ENCODE measurements at places on chromosomes 5 and 9.

GRCh38 chr9:39108145-39108544 is 179.8 kb downstream of the CNTNAP3 start:
- DNase-seq: no peak

DNA sequence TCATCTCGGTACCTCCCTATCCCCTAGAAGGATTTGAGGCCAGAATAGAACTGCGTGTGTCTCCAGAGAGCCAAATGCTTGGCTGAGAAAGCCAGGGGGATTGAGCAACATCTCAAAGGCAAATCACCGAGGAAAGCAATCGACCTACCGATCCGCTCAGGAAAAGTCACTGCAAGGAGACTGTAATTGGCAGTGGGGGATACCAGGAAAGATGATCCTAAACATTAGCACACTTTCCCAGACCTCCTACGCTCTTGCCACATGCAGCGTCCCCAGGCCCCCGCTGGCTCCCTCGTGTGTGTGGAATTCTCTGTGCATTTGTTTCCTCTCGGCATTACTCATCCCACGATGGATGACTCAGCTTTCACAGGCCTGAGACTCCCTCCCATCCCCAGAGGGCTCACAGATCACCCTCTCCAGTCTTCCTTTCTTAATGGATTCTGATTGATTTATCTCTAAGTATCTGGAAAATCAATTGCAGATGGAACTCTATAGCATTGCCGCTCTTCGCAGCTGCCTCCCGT is 82.2 kb upstream of the ICE1 start:
- DNase-seq: no peak

GRCh38 chr9:34686231-34686630 is 4.8 kb downstream of the CCL19 start:
- DNase-seq: no peak

- DNase-seq: no peak
Measured at GRCh38 chr9:93001031-93001430, 53.7 kb downstream of the FGD3 start.

- no peak for DNase-seq
Measured at GRCh38 chr9:91958174-91958573, 8.1 kb upstream of the ROR2 start.

DNA sequence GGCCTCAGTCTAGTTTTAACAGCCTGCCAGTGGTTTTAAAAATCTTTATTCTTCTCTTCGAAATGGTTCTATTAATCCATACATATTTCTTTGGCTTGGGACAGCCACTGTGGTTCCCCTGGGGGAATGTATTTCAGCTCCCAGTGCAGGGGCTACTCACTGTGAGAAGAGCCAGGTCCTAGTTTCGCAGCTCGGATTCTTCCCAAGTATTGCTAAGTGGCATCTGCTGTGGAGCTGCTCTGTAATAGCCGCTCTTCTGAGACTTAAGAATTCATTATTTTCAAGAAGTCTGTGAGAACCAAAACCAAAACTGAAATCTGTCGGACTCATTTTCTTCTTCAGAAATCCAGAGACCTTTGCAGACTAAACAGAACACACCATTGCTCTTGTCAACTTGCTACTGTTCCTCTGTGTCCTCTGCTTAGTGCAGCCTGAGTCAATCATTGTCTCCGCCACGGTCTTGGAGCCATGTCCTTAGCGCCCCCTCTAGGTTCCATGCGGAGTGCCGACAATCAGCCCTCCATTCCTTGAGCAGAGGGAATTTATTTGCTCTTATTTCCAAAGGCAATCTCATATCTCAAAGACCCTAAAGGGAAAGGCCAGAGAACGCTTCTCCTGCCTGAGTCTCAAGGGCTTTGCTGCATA is 478.2 kb downstream of the SPATA31D1 start:
- no peak for DNase-seq

- no peak for DNase-seq
Measured at GRCh38 chr5:29811914-29812679, 1381.4 kb upstream of the CDH6 start.

- no peak for DNase-seq
Measured at GRCh38 chr5:11683666-11684065, 220.6 kb downstream of the CTNND2 start.

DNA sequence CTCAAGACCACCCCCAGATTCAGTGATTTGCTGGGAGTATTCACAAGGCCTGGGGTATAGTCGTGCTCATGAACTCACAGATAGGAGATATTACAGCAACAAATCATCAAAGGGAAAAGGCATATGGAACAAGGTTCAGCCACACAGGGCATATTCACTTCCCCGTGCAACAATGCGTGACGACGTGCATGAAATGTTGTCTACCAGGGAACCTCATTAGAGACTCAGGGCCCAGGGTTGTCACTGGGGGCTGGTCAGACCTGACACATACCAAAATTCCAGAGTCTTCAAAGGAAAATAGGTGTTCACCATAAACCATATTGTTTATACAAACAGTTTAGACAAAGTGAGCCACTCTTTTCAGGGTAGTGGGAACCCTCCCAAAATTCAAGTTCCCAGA is 212.4 kb downstream of the RFK start:
- no peak for DNase-seq

GRCh38 chr9:68532131-68532530 is 8.6 kb downstream of the TMEM252 start:
- DNase-seq: no peak

DNA sequence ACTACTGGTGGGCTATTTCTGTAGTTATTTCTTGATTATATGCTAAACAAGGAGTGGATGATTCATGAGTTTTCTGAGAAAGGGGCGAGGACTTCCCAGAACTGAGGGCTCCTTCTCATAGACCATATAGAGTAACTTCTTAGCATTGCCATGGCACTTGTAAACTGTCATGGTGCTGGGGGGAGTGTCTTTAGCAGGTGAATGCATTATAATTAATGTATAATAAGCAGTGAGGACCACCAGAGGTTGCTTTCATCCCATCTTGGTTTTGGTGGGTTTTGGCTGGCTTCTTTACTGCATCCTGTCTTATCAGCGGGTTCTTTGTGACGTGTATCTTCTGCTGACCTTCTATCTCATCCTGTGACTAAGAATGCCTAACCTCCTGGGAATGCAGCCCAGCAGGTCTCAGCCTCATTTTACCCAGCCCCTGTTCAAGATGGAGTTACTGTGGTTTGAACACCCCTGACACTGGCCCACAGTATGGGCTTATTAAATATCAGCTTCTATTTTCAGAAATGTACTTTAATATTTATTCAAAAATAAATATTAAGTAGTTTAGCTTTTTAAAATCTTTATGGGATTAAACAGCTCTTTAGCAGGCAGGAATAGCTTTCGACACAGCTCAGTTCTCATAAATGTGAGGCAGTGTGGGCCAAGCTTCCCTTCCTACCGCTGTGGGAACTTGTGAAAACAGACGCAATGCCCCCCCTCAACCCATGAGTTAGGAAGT is 44.4 kb downstream of the GALNT12 start:
- DNase-seq: peak; percentile 17

GRCh38 chr5:38927470-38927869 is 81.7 kb downstream of the OSMR start:
- no peak for DNase-seq

GRCh38 chr9:5801739-5802113 is 31.2 kb downstream of the ERMP1 start:
- no peak for DNase-seq

DNA sequence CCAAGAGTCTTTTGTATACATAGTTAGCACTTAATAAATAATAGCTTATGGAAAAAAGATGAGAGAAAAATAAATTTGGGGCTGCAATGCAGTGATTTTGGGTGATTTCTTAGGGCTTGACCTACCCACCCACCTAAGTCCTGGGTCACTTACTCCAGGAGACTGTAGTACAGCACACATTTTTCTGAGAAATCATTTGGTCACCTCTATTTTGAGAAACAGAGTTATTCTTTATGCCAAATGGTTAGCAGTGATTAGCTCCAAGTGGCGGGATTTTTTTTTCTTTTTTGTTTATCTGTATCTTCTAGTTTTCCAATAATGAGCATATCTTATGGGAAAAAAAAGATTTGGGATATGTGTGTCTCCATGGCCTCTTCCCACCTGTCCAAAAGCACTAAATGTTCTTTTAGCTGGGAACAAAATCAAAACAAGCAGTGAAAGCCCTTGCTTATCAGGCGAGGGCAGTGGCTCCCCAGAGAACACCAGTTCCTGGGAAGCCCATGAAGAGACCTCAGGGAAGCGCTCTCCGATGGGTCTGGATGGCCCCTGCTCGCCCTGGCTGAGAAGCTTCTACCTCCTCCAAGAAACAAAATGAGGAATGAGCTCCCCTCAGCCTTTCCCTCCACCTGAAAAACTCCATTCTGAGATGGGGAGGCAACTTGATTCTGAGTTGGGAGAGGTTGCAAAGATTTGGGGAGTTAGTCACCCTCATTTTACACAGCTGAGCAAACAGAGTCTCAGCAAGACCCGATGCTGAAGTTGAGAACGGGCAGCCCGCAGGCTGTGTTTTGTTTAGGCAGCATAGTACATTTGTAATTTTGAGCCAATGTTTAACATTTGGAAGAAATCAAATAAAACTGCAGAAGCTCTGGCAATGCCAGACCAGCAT is 69.9 kb downstream of the CYFIP2 start:
- no peak for DNase-seq

GRCh38 chr9:31103836-31104235 is 1280.6 kb upstream of the ACO1 start:
- DNase-seq: no peak

GRCh38 chr9:121736934-121737462 is 85.6 kb downstream of the DAB2IP start:
- DNase-seq: no peak

- no peak for DNase-seq
Measured at GRCh38 chr5:28855626-28856025, 1817.2 kb upstream of the CDH9 start.

DNA sequence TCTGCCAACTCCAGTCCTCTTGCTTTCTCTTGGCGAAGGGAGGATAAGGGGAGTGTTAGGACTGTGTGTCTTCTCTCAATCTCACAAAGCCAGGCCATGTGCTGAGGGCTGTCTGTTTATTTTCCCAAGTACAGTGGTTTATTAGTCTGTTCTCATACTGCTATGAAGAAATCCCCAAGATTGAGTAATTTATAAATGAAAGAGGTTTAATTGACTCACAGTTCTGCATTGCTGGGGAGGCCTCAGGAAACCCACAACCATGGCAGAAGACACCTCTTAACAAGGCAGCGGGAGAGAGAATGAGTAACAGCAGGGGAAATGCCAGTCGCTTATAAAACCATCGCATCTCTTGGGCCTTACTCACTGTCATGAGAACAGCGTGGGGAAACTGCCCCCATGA is 36.2 kb upstream of the CKS2 start:
- DNase-seq: no peak

DNA sequence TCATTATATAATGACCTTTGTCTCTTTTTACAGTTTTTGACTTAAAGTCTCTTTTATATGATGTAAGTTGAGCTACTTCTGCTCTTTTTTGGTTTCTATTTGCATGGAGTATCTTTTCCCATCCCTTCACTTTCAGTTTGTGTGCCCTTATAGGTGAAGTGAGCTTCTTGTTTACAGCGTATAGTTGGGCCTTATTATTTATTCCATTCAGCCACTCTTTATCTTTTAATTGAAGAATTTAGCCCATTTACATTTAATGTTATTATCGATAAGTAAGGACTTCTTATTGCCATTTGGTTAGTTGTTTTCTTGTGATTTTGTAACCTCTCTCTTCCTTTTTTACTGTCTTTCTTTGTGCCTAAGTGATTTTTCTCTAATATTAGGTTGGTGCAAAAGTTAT is 117.3 kb downstream of the ADAMTSL1 start:
- no peak for DNase-seq

GRCh38 chr5:147995846-147996245 is 67.9 kb upstream of the SPINK5 start:
- no peak for DNase-seq

- no peak for DNase-seq
Measured at GRCh38 chr5:98318386-98318785, 455.1 kb upstream of the RGMB start.

- no peak for DNase-seq
Measured at GRCh38 chr5:67015541-67016191, 180.9 kb downstream of the CD180 start.

DNA sequence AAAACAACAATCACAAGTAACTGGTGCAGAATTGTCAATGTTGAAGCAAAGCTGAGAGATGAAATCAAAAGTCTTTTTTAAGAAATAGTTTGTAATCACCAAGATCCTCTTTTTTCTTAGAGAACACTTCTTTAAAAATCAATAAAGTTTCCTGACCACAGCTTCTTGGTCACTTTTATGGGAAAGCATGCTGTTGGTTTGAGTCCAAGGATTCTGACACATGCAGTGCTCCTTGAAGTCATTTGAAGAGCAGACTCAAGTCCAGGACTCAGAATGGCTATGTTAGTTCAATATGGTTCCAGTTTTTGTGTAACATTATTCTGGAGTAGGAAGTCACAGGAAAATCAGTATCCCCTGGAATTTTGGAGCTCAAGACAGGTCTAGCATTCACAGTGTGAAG is 480.6 kb downstream of the NR2F1-AS1 start:
- DNase-seq: no peak

DNA sequence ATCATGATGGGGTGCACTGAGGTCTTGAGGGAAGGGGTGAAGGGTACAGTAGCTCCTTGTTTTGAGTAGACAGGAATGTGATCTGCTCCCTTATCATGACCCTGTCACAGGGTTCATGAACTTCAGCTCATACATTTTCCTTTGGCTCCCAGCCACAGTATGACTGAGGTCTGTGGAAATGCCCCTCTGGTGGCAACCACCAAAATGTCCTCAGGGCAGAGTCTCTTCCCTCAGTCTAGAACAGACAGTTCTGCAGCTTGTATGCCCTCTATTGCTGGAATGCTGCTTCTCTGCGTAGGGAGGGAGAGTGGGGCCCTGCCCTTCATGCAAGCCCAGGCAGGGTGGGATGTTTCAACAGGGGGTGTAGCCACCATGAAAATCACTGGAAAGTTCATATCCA is 53.8 kb upstream of the SNCAIP start:
- no peak for DNase-seq

- no peak for DNase-seq
Measured at GRCh38 chr5:155700333-155700732, 626.6 kb upstream of the SGCD start.

GRCh38 chr5:77947041-77947428 is 170.9 kb upstream of the TBCA start:
- no peak for DNase-seq

GRCh38 chr9:8859416-8859815 is 1059.8 kb upstream of the DMAC1 start:
- no peak for DNase-seq

GRCh38 chr5:179165421-179166170 is 105.4 kb downstream of the ZNF354C start:
- no peak for DNase-seq

GRCh38 chr5:62354028-62354874 is 48.2 kb downstream of the KIF2A start:
- DNase-seq: no peak

GRCh38 chr5:56669534-56670483 is 145.5 kb upstream of the MAP3K1 start:
- no peak for DNase-seq

DNA sequence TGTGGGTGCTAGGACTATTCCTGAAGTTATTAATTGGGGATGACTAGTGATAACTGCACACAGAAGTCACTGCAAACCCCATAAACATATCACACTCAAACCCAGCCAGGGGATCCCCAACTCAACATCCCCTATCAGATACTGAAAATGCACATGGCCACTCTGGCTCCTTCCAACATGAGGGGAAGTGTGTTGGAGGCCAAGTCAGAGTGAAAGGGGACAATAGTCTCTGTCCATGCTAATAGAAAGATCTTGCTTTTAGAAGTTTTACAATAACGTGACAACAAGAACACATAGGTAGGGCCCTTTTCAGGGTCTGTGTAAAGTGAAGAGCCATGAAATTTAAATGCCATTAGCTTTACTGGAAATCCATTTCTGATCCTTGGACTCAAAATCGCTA is 98.8 kb upstream of the SEMA6A start:
- DNase-seq: no peak

Measured in stimulated activated CD4-positive, alpha-beta T cell treated with anti-CD3 and anti-CD28 coated beads, Interleukin-1b, Interleukin-23, amount 100 ng/mL, for 1 hour (primary cell).